ENCODE measurements at places on chromosomes 13 and 19.
A peak's percentile ranks its signal among the peaks of the same experiment; 100 is the strongest.

- DNase-seq = peak; percentile 5
These were observed 541.0 kb downstream of the RFC3 start for GRCh38 chr13:34358811-34359513.

- DNase-seq = no peak
These were observed 292.9 kb downstream of the SPRY2 start for GRCh38 chr13:80048030-80048429.

- DNase-seq = no peak
These were observed 6.3 kb upstream of the MRPS31 start for GRCh38 chr13:40777166-40777808.

- no peak for DNase-seq
These were observed 1.7 kb downstream of the NR2F6 start for GRCh38 chr19:17243830-17244617.

DNA sequence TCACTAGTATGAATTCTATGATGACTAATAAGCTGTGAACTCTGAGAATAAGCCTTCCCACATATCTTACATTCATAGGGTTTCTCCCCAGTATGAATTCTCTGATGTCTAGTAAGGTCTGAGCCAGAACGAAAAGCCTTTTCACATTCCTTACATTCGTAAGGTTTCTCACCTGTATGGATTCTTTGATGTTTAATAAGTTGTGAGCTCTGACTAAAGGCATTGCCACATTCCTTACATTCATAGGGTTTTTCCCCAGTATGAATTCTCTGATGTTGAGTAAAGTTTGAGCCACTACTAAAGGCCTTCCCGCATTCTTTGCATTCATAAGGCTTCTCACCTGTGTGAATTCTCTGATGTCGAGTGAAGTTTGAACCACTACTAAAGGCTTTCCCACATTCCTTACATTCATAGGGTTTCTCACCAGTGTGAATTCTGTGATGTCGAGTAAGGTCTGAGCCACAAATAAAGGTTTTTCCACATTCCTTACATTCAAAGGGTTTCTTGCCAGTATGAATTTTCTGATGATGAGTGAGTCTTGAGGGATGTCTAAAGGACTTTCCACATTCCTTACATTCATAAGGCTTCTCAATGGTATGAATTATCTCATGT is 30.7 kb upstream of the ZFP82 start:
- no peak for DNase-seq

DNA sequence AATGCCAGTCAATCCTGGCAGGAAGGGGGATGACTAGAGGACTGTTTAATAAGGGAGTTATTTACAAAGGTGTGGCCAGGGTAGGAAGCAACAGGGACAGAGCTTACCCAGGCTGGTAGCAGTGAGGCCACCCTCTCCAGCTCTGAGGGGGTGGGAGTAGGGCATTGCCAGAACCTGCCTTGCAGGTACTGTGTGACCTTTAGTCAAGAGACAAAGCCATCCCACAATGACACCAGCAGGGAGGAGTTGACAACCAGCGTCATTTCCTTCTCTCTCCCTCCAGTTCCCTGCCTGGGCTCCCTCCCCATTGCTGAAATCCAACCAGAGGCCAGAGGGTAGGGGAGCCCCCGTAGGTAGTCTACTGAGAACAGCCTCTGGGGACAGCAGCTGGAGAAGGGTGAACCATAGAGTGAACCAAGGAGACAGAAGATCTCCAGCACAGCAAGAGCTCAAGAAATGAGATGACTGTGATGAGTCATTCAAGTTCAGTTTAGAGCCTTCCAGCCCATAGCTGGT is 33.3 kb upstream of the SPATA13 start:
- no peak for DNase-seq

DNA sequence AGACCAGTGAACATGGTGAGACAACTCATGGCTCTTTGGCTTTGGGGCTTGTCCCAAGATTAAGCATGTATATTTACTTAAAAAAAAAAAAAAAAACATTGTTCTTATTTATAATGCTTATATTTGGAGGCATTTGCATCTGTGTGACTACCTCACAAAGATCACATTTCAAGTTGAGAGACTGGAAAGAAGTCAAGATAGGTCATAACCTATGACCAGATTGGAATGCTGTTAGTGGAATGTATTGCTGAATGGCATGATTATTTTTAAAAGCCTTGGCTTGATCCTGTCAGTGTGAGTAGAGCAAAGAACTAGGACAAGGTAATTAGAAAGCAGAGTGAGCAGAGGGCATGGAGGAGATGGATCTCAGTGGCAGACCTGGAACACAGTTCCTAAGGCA is 214.6 kb downstream of the OXGR1 start:
- no peak for DNase-seq

GRCh38 chr13:45439008-45439407 is 20.8 kb upstream of the SLC25A30 start:
- no peak for DNase-seq

GRCh38 chr13:90562443-90562842 is 785.0 kb upstream of the MIR17HG start:
- DNase-seq = no peak

- DNase-seq = no peak
These were observed 6.3 kb upstream of the PDCD2L start for GRCh38 chr19:34397853-34398252.

DNA sequence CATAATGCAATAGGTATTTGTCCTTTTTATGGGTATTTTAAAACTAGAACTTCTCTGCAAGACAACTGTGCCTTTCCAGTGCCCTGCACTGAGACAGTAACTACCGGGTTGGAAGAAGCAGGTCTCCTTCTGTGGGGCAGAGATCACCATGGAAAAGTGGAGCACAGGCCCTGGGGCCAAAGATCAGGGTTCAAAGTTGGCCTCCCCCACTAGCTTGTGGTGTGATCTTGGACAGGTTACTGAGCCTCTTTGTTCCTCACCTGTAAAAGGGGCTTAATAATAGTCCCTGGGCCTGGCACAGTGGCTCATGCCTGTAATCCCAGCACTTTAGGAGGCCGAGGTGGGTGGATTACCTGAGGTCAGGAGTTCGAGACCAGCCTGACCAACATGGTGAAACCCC is 68.3 kb downstream of the CEBPG start:
- no peak for DNase-seq
